ENCODE measurements at places on chromosomes 4 and X.

GRCh38 chrX:41468647-41469323, 21.6 kb downstream of the NYX start:
- no peak for DNase-seq

DNA sequence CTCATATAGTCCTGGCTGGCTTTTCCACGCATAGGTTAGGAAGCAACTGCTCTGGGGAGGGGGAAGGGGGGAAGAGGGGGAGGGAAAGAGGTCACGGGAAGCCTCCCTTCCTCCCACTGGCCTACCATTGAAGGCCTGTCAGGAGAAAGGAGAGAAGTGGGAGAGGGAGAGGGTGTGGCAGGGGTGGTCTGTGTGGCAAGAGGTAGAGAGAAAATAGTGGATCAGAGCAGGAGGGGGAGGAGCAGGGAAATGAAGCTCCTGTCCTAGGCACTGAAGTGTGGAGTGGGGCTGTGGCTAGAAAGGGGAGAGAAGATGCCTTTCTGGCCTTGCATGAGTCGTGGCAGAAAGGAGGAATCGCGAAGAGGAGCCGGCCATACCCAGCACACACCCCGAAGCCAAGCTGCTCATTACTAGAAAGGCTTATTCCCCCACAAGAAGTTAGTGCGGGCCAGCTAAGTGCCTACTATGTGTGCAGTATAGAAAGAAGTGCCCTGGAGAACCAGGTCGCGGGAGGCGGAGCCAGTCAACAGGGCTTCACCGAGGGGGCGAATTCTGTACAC, 1.1 kb upstream of the TMEM164 start:
- no peak for DNase-seq

GRCh38 chr4:3440011-3440410, 1.8 kb upstream of the HGFAC start:
- DNase-seq, result no peak

DNA sequence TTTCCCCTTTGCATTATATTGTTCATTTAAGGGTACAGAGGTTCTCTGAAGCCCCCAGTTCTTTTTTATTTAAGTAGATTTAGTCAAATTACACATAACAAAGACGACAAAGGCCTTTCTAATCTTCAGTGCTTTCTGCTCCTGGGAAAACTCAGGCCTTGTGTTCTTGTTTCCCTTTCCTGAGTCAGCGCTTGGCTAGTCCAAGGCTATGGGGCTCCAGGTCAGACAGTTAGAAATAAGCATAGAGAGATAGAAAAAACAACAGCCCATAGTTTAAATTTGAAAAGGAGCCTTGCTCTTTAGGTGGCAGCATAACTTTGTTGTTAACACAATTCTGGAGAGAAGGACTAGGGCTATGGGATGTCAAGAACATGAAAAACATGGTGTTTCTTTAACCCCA, 97.3 kb downstream of the PPP1R2C start:
- DNase-seq, result no peak

DNA sequence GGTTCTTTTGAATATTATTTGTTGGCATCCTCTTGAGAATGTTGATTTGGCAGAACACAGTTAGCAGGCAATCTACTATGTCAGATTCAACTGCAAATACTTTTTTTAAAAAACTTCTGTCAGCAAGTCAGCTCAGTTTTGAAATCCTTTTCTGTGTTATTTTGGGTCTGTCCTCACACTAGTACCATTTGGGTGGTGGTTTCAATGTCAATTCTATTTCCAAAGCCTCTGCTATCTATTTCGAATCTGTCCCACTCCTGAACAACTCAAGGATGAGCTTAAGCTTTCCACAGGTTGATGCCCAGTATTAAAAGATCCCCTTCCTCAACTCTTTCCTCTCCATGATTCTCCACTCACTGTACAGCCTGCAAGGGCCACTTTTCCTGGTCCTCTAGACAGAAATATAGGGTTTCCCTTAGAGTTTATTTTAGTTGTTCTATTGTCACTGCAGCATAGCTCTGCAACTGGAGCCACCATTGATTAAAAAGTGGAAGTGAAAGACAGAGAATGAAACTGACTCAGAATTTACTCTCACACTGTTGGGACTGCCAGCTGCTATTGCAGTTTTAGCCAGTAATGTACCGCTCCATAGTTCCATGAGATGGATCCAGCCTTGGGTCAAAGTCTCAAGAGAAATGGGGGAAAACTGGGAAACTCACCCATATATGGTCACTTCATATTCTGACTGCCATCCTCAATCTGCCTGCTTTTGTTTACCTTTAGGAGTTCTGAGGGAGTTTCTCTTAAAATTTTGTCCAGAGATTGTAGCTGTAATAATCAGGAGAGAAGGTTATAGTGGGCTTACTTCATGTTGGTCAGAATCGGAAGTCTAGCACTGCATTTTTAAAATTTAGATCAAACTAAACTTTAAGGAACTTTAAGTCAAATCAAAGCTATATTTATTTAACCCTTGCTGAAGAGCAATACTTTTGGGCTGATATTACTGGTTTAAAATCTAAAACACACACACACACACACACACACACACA, 14.6 kb downstream of the HDX start:
- DNase-seq, result no peak

GRCh38 chr4:38759113-38759789, 23.5 kb downstream of the TLR10 start:
- peak; percentile 51 for DNase-seq

DNA sequence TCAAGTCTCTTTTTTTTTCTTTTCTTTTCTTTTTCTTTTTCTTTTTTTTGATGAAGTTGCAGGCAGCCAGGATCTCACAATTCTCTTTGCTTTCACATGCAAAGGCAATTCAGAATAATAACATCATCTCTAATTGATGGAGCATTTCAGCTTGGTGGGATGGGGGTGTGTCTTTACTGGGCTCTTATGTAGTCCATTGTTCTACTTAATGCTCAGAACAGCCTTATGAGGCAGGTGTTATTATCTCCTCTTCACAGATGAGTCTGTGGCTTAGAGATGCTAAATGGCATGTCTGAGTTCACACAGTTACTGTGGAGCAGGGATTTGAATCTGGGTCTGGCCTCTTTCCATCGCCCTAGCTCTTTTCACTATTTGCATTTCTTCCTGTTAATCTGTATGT, 70.2 kb downstream of the TRPC5 start:
- DNase-seq, result no peak

- no peak for DNase-seq
Observed at GRCh38 chr4:19774690-19775256, 476.9 kb upstream of the SLIT2 start.

- no peak for DNase-seq
Observed at GRCh38 chr4:156223985-156224384, 270.3 kb upstream of the CTSO start.

GRCh38 chr4:96315815-96316214, 475.9 kb downstream of the PDHA2 start:
- DNase-seq, result no peak

- no peak for DNase-seq
Observed at GRCh38 chr4:140568507-140569306, at the start of gene UCP1. UCP1 (minus strand) TSS chr4:140568961; CDS start chr4:140568729, 232 bp downstream.

- DNase-seq, result no peak
Observed at GRCh38 chr4:123017636-123018395, 95.4 kb upstream of the NUDT6 start.

GRCh38 chr4:187612301-187612700, 383.3 kb upstream of the ZFP42 start:
- DNase-seq, result no peak

- no peak for DNase-seq
Observed at GRCh38 chr4:66633477-66633876, 911.8 kb downstream of the CENPC start.

GRCh38 chr4:188372829-188373228, 233.6 kb downstream of the TRIML1 start:
- DNase-seq, result no peak

All from activated T-cell treated with anti-CD3 and anti-CD28 coated beads, Interleukin-2, amount 50 U/mL, for 72 hours (primary cell).